KG1 (cell line): ENCODE measurements at places on chromosomes 12 and 14.
A peak's percentile ranks its signal among the peaks of the same experiment; 100 is the strongest.

DNA sequence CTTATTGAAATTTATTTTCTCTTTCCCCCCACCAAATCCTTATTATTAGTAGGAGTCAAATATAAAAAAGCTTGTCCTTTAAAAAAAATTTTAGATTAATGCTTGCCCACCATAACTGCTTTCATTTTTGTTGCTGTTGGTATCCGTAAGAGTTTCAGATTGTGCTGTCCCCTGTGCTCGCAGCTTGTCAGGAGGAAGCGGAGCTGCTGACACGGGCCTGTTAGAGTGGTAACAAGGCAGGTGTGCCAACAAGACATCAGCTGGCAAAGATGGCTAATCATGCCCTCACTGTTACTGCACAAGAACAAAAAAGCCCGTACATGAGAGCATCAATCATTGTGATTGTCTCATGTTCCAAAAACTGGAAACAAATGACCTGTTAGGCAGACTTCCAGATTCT, 148.4 kb downstream of the ALG10B start:
- no peak for DNase-seq

DNA sequence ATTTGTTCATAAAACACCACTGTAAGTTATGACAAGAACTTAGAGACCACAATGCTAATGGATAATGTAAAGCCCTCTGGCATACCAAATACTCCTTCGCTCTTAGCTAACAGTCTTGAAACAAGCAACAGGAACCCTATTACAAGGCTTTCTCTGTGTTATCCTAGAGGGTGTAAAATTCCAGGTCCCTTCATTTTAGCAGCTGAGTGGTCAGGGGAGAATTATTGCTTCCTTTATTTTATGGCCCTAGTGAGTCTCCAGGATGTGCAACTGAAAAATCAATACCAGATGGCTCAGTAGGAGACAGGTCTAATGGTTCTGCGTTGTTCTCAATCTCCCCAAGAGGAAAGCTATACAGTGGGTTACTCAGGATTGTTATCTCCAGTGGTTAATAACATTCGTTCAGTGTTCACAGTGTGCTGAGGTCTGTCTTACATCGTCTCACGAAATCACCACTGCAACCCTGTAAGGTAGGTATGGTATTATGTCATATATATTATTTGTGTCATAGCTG, 172.7 kb upstream of the CNOT2 start:
- DNase-seq = no peak

- peak; percentile 7 for DNase-seq
These were observed 46.7 kb downstream of the LRRC74A start for GRCh38 chr14:76872796-76873432.

- no peak for DNase-seq
These were observed 84.5 kb downstream of the GPR65 start for GRCh38 chr14:88089445-88089844.

GRCh38 chr12:123233505-123234308, 471 bp downstream of the MTRFR start:
- DNase-seq = no peak

GRCh38 chr12:100574187-100575074, 947 bp downstream of the GAS2L3 start:
- DNase-seq = no peak

GRCh38 chr12:53166837-53167236, 13.7 kb upstream of the ZNF740 start:
- DNase-seq = no peak

GRCh38 chr14:87045246-87045645, 947.7 kb downstream of the GALC start:
- DNase-seq = no peak

GRCh38 chr14:70904373-70904772, 2.9 kb upstream of the PCNX1 start:
- DNase-seq = no peak

GRCh38 chr12:7032990-7033389, 14.7 kb upstream of the LPCAT3 start:
- DNase-seq = no peak

DNA sequence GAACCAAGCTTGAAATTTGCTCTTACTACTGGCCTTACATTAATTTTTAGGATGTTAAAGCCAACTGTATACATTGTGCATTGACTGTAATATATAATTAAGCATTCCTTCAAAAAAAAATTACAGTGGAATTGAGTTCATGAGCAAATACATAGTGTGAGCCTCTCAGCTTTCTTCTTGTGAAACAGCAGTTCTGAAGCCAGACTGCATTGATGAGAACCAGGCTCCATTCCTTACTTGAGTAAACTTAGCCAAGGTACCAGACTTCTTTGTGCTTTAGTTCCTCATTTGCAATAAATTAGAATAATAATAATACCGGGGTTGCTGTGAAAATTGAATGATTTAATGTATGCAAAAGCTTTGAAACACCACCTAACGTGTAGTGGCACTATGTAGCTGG, 169.5 kb downstream of the ANO4 start:
- DNase-seq = no peak

GRCh38 chr12:53816360-53817020, 64.7 kb upstream of the CISTR start:
- DNase-seq = no peak

GRCh38 chr14:38079268-38079667, 128.4 kb upstream of the SSTR1 start:
- DNase-seq = no peak

- peak; percentile 82 for DNase-seq
These were observed 154.8 kb downstream of the PRKCH start for GRCh38 chr14:61476105-61476753.

DNA sequence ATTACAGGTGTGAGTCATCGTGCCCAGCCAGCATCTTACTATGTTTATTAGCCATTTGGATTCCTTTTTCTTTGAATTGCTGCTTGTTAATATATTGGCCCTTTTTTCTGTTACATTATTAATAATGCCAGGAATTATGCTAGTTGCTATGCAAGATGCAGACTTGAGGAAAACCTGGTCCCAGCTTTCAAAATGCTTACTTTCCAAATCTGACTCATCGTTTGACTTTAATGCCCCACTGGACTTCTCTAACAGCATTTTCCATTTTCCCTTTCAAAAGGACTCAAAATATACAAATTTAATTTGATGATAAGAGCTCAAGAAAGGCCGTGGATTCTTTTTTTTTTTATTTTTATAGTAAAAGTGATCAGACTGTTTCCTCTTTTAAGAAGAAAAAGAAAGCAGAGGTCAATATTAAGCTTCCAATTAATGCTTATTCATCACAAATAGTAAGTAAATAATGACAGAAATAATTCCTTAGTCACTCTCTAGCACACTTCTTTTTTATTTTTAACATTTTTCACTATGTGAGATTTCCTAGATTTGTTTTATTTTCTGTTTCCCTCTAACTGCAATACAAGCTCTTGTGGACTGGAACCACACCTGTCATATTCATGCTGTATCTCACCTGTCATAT, 146.1 kb upstream of the FGD4 start:
- DNase-seq = no peak

DNA sequence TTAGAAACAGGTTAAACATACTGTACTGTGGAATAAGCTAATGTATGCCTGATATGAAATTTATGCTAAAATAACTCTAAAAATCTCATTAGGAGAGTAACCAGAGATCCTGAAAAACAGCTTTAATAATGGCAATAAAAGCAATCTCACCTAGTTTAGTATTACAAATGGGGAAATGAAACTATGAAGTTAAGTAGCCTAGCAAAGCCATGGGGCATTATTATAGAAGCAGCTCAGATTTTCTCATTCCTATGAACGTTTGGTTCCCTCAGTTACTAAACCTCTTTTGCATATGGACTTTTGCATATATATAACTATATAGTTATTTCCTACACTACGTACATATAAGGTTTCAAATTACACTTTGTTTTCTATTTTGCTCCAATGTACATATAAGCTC, 25.0 kb upstream of the APPL2 start:
- DNase-seq = no peak

GRCh38 chr14:34710744-34711143, 3.6 kb downstream of the CFL2 start:
- no peak for DNase-seq

GRCh38 chr12:67070604-67071003, 198.6 kb upstream of the CAND1 start:
- no peak for DNase-seq

GRCh38 chr14:78633752-78634151, 463.6 kb downstream of the NRXN3 start:
- DNase-seq = no peak

- no peak for DNase-seq
These were observed 78.1 kb downstream of the KIF26A start for GRCh38 chr14:104216457-104216856.

- no peak for DNase-seq
These were observed 65.9 kb upstream of the NUDT4 start for GRCh38 chr12:93311827-93312226.
